Fibroblast of skin of abdomen (primary cell): ENCODE measurements at places on chromosomes 4 and X.

GRCh38 chrX:128165884-128166408 lies 113.7 kb upstream of the ACTRT1 start:
- no peak for DNase-seq

GRCh38 chrX:8010105-8010504 lies 82.9 kb upstream of the PNPLA4 start:
- no peak for DNase-seq

DNA sequence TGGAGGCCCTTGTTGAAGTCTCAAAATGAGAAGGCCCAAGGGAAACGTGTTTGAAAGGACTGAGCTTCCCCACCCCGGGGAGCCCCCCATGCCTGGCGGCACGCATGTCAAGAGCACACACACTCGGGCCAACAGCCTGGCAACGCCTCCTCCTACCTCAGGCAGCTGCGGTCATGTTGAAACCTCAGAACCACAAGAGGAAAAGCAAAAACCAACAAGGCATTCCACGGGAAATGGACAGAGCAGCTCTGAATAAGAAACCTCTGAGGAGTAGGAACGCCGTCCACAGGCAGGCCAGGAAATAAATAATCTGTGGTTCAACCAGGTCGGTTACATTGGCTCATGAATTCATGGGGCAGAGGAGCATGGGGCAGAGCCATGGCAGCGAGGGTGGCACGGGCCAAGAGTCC lies 95.7 kb upstream of the AFAP1 start:
- peak; percentile 37 for DNase-seq

- DNase-seq: no peak
These were observed 86.2 kb downstream of the CPEB2 start for GRCh38 chr4:15088394-15089035.

DNA sequence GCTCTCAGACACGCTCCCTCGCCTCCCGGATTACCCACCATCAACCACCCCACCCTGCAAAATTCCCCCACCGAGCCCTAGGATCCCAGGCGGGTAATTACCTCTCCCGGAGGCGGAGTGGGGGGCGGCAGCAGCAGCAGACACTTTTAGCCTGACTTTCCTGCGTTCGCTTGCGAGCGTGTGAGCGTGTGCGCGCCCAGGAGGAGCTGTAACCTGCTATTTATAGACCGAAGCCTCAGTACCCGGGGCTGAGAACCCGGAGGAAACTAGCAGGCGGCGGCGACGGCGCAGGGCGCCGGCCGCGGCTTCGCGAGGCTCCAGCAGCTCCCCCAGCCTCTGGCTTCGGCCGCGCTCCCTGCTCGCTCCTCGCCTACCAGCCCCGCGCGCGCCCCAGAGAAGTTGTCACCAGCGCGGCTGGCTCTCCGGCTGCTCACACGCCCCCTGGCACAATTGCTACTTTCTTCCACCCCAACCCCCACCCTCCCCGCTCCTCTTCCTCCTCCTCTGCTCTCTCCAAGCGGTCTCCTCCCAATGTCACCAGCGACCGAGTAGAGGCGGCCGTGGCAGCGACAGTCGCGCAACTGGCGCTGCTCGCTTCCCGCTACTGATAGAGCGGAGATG lies at the start of gene INPP4B:
TSS of gene INPP4B (minus strand) at position 194 of the 621 bp plus-strand sequence.
- DNase-seq: peak; percentile 61

DNA sequence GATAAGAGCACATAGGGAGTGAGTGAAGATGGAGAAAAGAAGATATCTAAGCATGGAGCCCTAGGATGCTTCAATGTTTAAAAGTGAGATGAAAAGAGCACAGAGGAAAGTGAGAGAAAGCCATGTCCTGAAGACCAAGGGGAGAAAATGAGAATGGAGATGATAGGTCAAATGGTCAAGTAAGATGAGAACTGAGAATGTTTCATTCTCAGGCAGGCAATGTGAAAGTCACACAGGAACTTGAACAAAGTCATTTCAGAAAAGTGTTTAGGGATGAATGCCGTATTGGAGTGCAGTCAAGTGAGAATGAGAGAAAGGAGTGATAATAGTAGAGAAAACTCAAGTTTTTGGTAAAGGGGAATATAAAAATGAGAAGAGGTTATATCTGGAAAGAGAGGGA lies 148.7 kb upstream of the PTCHD1 start:
- no peak for DNase-seq

DNA sequence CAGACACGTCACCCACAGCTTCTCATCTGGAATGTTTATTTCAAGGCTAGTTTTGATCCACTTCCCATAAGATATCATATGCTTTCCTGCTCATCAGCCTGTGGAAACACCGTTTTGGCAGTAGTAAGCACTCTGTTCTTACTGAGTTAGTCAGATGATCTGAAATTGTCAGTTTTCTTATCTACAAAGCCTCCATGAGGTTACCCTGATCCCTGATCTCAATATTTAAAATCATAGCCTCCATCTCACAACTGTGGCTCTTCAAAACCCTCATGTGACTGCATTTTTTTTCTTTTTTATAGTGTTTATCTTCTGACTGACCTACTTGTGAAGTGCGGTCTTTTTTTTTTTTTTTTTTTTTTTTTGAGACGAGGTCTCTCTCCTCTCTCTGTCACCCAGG lies 22.7 kb downstream of the BST1 start:
- DNase-seq: no peak

DNA sequence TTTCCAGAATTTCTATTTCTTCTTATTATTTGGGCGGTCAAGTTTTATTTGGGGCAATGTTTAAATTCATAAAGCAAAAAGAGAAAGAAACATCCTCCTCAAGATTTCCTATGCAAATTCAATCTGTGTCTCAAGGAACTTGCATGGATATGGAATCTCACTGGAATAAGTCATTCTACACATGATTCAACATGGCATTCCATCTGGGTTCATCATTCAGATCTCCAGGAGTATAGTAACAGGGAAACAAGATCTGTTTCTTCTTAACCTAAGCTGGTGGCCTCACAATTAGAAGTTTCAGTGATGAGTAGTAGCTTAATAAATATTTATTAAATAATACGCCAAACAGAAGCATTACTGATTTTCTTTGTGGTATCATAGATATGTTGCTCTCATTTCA lies 19.8 kb downstream of the KLHL34 start:
- peak; percentile 72 for DNase-seq

DNA sequence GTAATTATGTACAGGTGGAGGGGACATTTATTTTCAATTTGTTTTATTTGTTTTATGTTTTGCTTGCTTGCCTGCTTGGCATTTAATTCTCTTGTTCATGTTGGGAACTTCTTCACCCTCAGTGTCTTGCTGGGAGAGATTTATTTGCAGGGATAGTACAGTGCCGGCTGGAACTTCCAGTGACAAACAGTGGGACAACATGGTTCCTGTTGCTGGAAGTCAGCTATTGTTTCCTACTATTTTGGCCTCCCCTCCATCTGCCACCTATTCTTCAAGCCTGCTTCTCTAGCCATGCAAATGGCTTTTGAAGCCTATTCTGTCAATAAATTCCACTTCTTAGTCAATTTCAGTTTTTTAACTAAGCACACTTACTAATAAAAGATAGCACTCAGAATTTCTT lies 105.4 kb upstream of the BANK1 start:
- no peak for DNase-seq

- DNase-seq: no peak
These were observed 86.8 kb downstream of the SH2D1A start for GRCh38 chrX:124433186-124433585.

DNA sequence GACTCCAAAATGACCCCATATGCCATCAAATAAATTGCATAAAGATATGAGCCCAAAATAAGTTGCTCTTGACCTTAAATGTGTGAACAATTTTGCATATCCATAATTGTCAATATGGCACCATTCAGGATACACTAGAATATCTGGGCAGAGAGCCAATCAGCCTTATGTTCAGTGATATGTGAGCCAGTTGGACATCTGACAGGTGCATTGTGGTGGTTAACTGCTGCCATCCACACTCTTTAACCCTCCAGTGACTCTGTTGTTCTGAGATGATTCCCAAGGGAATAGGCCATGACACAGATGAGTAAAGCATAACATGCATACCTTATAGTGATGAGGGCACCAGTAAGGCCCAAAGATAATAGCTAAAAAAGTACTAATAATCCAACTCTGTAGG lies 500.1 kb downstream of the PCDH18 start:
- DNase-seq: no peak

GRCh38 chrX:19121466-19121865 lies 802 bp downstream of the ADGRG2 start:
- no peak for DNase-seq

GRCh38 chrX:43345166-43345565 lies 310.9 kb upstream of the MAOA start:
- DNase-seq: no peak

DNA sequence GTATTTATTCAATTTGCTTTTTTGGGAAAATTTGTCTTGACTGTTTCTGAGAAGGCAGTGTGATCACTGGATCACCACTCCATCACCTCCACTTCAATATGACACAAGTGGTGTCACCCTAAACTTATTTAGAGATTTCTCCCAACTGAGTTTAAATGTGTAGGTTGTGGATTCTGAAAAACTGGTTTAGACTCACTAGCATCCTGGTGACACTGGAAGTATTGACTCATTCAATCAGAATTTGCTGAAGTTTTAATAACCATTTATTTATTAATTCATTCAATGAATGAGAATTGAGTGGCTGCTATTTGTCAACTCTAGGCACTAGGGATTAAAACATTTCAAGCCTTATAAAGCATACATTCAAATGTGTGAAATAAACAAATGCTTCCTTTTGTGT lies 819.1 kb upstream of the EPHA5 start:
- no peak for DNase-seq

- DNase-seq: no peak
These were observed 12.0 kb downstream of the DKC1 start for GRCh38 chrX:154774622-154775021.

DNA sequence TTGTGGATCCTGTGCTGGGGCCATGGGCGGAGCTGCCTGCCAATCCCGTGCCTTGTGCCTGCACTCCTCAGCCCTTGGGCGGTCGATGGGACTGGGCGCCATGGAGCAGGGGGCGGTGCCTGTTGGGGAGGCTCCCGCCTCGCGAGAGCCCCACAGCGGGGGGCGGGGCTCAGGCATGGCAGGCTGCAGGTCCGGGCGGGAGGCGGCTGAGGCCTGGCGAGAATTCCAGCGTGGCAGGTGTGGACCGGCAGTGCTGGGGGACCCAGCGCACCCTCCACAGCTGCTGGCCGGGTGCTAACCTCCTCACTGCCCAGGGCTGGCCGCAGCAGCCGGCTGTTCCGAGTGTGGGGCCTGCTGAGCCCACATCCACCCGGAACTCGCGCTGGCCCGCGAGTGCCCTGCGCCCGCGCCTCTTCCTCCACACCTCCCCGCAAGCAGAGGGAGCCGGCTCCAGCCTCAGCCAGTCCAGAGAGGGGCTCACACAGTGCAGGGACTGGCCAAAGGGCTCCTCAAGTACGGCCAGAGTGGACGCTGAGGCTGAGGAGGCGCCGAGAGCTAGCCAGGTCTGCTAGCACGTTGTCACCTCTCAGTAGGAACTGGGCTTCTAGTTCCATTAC lies 85.9 kb downstream of the GBA3 start:
- no peak for DNase-seq

DNA sequence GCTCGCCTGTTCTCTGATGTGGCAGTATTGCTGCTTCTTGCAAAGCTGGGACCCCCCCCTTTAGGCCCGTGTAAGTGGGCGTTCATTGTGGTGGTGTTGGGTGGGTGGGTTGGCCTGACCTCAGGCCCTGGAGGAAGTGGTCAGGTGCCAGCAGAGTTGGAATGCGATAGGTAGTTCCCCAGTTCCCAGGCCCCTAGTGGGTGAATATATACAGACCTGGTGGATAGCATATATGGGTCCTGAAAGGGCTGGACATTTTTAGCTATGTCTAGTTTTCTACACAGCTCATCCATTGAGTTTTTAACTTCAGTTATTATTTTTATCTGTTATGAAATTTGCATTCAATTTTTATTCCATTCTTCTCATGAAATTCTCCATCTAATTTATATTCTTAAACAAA lies 35.8 kb upstream of the UCP1 start:
- no peak for DNase-seq

DNA sequence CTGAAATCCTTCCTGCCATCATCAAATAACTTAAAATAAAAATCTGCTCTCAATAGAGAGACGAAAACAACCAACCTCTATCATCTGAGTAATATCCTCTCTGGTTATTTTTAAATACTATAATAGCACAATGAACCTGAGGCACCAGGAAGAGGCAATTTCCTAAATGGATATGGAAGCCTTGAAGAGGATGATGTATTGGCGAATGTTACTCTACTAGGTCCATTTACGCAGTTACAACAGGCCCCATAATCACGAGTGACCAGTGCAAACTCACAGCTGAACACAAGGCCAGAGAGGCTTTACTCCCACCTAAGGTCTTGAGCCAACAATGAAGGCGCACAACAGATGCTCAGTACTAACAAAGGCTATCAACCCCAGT lies 678.8 kb upstream of the NR3C2 start:
- DNase-seq: no peak
